ENCODE measurements at places on chromosomes 6 and 20.
A peak's percentile ranks its signal among the peaks of the same experiment; 100 is the strongest.

GRCh38 chr6:13384506-13384905 is 56.2 kb upstream of the TBC1D7 start:
- DNase-seq, result no peak

DNA sequence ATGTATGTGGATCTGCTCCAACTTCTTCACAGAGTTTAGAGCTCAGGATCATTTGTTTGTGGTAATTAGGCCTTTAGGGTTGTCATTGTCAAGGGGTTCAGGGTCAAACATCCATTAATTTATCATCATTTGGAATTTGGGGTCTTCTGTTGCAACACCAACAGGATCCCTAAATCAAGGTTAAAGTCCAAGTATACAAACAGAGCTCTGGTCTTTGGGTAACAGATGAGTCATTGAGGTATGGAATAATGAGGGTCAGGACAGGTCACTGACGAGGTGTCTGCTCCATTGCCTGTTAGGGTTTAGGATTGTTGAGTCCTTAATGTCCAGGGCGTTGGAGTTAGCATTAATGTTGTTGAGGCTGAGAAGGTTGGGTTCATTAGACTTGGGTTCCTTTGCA is 47.6 kb downstream of the PRND start:
- no peak for DNase-seq

DNA sequence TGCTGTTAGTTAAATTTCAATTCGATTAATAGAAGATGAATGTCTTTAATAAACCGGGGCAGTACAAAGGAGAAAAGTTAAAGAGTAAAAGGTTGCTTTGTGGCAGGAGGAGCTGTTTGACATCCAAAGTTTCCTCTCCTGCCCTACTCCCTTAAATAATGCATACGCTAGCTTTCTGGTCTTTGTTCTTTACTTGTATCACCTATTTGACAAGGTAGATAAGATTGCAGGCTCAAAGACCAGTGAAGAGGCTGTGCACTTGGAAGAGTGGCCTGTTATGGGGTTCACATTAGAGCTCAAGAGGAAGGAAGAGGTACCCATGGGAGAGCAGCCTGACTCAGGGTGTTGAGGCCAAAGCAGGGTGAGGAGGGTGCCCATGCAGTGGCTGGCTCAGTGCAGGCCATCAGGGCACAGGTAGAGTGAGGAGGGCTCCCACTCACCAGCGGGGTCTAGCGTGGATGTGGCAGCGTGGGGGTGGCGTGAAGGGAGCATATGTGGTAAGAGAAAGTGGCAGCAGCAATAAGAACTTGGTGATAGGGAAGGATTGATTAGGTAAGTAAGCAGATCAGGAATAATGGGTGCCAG is 29.3 kb upstream of the KLHL31 start:
- DNase-seq, result no peak

GRCh38 chr6:149843051-149843633 is 21.0 kb downstream of the LRP11 start:
- no peak for DNase-seq

DNA sequence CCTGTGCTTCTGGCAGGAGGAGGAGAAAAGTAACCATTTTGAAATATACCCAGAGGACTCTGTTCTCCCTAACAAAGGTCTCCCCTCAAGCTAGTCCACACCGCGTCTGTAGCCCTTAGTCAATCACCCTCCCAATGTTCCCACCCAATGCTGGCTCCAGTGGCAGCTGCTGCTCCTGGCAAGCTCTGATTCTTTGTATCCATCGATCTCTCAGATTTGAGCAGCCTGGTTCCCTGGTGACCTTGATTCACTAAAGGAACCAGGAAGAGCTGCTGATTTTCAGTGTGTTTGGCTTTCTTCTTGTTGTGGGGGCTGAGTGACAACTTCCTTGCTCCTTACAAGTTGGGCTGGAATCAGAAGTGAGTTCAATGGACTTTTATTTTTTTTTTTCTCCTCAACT is 68.5 kb downstream of the FOXC1 start:
- peak; percentile 72 for DNase-seq

GRCh38 chr6:30328397-30328796 is 1.7 kb downstream of the TRIM39 start:
- DNase-seq, result no peak

GRCh38 chr6:52820198-52820597 is 16.6 kb upstream of the GSTA1 start:
- no peak for DNase-seq

DNA sequence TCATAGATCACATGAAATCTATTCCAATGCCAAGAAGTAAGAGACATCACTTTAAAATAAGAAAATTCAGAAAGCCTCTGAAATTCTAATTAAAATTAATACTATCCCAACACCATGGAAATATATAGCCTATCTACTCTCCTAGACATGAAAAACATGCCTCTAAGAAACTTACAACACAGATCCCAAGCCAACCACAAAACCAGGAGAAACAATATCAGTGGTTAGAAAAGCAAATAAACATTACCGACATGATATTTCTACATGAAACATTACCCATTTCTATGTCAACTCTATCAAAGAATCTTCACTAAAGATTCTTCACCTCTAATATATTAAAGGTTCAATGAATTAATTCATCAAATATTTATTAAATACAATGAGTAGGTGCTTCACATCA is 4.8 kb downstream of the EPB41L2 start:
- DNase-seq, result no peak

- peak; percentile 50 for DNase-seq
Observed at GRCh38 chr6:7261032-7261841, 51.8 kb downstream of the SSR1 start.

- peak; percentile 59 for DNase-seq
Observed at GRCh38 chr20:9301129-9302090, 213.0 kb upstream of the LAMP5 start.

- DNase-seq, result no peak
Observed at GRCh38 chr6:137493218-137494038, 766 bp downstream of the OLIG3 start.

DNA sequence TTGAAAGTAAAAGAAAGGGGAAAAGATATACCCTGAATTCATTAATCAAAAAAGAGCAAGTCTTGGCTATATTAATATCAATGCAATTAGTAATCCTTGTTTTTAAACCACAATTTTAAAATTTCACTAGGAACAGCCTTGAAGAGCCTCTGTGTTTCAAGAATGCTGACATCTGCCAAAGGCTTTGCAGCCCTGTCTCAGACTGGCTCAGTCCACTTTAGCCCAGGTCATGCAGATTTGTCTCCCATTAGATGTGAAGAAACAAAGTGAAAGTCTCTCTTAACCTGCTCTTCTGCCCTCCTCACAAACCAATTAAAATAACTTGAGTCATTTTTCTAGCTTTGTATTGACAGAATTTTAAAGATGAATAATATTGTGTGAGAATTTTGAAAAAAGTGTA is 102.7 kb upstream of the CARMIL1 start:
- DNase-seq, result no peak

- DNase-seq, result no peak
Observed at GRCh38 chr6:79467716-79468115, 69.5 kb downstream of the LCA5 start.

DNA sequence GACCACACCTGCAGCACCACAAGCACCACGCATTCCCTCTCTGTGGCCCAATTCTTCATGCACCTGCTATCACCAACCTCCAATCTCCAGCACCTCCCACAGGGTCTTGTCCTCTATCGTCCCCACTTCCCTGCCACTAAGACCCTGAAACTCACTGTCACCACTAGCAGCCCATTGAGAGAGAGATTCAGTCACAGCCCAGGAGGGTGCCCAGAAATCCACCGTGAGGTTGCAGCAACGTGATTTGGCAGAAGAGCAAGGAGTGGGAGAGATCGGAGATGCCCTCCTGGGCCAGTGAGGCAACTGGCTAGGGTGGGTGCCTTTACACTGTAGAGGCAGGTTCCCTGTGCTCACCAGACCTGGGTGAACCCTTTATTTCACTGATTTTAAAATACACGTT is 90.1 kb downstream of the ANKRD60 start:
- DNase-seq, result no peak

GRCh38 chr20:37244572-37244957 is 17.0 kb downstream of the GHRH start:
- DNase-seq, result no peak

GRCh38 chr6:38933426-38933825 is 115.2 kb upstream of the GLP1R start:
- DNase-seq, result peak; percentile 20

- no peak for DNase-seq
Observed at GRCh38 chr20:52572687-52573086, 381.1 kb upstream of the ZFP64 start.

DNA sequence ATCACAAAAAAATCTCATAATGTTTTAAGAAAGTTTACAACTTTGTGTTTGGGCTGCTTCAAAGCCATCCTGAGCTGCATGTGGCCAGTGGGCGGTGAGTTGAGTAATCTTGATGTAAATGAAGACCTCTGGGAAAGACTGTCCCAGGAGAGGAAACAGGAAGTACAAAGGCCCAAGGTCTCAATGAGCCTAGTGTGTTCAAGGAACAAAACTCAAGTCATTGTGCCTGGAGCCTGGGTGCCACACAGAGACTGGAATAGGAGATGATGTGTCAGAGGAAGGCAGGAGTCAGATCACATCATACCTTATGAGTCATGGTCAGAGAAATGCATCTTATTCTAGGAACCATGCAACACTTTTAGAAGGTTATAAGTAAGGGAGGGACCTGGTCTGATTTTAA is 51.5 kb downstream of the COL19A1 start:
- DNase-seq, result no peak

- no peak for DNase-seq
Observed at GRCh38 chr6:5082487-5083306, 2.4 kb upstream of the PPP1R3G start.

- no peak for DNase-seq
Observed at GRCh38 chr20:4949833-4950178, 51.5 kb downstream of the SLC23A2 start.

GRCh38 chr6:47103931-47104330 is 61.8 kb upstream of the ADGRF1 start:
- DNase-seq, result no peak

GRCh38 chr6:165800337-165800736 is 137.3 kb upstream of the PDE10A start:
- no peak for DNase-seq

DNA sequence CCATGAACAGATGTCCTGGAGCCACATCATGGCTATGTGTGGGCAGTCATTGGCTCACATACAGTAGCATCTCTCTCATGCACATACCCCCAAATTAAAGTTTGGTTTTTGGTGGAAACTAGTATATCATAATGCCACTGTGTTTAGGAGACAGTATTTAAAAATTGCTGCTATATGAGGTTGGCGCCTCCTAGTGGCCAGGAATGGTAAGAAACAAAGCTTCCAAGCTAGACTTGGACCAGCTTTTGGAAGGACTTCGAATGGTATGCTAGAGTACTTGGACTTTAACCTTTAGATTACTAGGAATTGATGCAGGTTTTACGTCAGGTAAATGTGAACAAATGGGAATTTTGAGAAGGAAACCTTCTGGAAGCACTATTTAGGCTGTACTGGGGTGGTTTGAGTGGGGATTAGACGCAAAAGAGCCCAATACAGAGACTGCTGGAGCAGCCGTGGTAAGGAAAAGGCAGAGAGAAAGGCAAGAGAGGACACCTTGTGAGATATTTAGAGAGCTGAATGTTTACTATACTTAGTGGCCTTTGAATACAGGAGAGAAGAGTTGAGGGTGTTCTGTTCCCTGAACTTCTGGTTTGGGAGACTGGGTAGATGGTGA is 23.8 kb downstream of the PRSS35 start:
- DNase-seq, result no peak
